Psoas muscle (tissue), 8 donors: ENCODE measurements at places on chromosomes 6 and 20.

GRCh38 chr6:154471609-154472362 is 38.7 kb downstream of the CNKSR3 start:
- no peak for DNase-seq

DNA sequence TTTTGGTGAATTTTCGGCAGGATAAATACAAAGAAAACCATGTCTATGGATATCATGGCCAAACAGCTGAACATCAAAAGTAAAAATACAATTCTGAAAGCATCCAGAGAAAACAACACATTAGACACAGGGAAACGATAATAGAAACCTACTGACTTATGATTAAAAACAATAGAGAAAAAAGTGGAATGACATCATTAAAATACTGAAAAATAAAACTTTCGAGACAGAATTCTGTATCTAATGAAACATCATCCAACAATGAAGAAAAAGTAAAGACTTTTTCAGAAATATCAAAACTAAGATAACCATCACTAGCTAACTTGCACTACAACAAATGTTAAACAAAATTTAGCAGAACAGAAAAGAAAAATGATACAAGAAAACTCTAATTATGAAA is 384.6 kb upstream of the RUNX2 start:
- DNase-seq, result no peak

DNA sequence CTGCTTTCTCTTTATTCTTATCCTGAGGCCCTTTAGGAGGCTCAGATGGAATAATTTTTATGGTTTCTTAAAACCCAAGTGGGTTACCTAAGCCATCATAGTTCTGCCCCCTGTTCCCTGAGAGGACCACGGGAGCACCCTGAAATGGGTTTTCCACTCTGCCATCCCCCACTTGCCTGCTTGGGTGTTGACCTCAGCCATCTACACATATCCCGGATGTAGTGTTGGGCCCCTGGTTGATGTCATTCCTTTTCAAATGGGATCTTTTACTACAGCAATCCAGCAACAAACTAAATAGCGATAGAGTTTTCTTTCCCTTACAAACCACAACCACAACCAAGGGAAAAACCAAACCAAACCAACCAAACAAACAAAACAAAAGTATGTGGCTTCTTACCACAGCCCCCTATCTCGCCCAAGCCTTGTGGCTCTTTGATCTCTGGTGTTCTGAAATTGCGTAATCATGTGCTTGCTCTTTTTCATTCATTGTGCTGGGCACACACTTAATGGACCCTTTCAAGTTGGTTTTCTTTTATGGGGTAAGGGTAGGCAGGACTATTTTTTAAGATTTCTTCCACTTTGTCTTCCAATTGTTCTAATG is 154.9 kb downstream of the ESR1 start:
- no peak for DNase-seq

DNA sequence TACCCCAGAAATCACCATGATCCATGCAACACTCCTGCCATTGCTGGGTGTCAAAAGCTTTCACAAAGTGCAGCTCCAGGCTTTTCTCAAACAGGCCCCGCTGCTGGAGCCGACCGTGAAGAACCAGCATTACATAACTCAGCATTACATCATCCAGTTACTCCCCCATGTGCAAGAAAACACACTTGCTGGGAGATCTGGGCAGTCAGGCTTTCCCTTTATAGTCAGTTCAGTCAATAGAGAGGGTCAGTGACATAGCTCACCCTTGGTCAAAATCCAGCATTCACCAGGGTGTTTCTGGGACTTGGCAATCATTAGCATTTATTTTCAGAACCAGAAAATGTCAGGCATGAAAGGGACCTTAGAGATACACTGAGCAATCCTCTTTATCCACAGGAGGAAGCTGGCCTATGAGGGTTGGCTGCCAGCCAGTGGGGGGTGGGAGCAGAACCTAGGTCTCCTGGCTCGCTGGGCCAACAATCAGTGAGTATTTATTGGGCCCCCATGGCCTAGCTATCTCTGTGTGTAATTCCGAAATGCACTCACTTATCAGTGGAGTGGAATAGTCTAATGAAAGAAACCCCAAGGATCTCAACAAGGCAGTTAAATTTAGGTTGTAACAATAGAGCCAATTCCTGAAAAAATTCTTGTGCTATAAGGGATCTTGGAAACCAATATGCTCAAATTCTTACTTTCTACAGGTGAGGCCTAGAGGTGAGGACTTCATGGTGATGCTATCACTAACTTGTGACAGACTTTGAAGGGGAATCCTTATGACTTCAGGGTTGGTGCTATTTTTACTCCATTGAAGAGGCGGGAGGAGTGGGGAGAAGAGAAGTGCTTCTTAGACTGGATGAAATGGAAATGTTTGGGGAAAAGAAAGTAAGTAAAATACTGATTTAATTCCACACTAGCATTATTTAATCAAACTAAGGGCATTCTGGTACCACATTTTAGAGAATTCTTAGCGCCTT is 54.6 kb downstream of the LYRM4 start:
- peak; percentile 30 for DNase-seq

- no peak for DNase-seq
Observed at GRCh38 chr6:136955123-136955522, 33.0 kb downstream of the SLC35D3 start.

GRCh38 chr6:40555092-40555491 is 32.1 kb downstream of the LRFN2 start:
- DNase-seq, result no peak

- no peak for DNase-seq
Observed at GRCh38 chr6:51926125-51926524, 161.3 kb downstream of the PKHD1 start.

- peak; percentile 75 for DNase-seq
Observed at GRCh38 chr6:155026022-155026705, 31.0 kb downstream of the TIAM2 start.

DNA sequence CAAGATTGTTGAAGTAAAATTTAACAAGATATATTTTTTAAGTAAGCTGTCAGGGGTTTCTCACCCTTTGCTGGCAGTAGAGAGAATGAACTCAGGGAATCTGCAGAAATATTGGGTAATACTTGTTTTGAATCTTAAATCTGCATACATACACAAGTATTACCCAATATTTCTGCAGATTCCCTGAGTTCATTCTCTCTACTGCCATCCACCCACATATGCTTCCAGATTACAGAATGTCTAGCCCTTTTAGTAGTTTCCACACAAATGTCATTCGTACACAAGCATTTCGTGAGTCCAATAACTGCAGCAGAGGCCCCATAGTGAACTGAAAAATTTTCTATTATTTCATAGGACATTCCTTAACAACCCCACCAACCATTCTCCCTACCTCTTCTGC is 69.6 kb upstream of the TNFRSF21 start:
- DNase-seq, result no peak

DNA sequence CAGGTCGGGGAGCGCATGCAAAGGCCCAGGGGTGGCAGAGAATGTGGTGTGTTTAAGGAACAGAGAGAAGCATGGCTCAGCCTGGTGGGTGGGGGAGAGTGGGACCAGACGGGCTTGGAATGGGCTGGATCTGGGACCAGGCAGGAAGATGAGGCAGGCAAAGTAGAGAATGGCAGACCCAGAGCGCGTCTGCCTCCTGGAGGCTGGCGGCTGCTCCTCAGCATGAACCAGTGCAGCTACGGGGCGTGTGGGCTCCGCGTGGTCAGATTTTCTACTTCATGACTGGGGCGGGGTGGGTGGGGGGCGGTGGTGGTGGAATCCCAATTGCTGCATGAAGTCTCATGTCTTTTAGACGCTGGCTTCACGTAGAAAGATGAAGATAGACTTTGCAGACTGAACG is 135.6 kb downstream of the TFAP2C start:
- no peak for DNase-seq

DNA sequence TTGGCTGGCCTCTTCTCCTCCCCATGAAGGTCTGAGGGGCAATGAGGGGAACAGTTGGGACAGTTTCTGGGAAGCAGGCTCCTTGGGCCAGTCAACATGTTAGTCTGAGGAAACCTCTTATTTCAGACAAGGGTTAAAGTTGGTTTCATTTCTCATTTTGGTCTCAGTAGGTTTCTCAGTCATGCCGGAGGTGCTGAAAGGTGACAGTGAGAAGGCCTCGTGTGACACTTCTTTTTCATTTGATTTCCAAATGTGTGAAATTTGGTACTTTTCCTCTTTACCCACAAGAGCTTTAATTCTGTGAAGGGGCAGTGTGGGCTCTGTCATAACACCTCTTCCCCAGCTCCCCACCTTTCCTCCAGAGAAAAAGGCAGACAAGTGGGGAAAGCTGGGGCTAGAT is 7.5 kb upstream of the GLP1R start:
- DNase-seq, result no peak

DNA sequence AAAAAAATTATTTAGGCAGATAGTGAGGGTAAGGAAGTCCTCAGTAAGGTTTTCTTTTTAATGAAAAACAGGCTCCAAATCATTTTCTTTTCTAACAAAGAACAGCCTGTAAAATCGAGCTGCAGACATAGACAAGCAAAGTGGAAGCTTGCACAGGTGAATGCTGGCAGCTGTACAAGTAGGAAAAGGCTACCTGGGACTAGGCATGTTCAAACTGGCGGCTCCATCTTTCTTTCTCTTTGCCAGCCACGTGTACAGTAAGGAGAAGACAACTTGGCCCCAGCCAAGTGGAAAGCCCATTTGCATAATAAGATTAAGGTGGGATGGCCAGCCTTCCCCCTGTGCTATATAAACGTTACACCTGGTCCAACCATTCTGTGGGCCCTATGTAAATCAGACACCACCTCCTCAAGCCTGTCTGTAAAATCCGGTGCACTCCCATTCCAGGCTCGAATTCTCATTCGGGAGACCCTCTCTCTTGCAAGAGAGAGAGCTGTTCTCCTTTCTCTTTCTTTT is 27.0 kb upstream of the SLC2A12 start:
- DNase-seq, result no peak

GRCh38 chr6:16270178-16270794 is 31.9 kb downstream of the GMPR start:
- DNase-seq, result no peak

DNA sequence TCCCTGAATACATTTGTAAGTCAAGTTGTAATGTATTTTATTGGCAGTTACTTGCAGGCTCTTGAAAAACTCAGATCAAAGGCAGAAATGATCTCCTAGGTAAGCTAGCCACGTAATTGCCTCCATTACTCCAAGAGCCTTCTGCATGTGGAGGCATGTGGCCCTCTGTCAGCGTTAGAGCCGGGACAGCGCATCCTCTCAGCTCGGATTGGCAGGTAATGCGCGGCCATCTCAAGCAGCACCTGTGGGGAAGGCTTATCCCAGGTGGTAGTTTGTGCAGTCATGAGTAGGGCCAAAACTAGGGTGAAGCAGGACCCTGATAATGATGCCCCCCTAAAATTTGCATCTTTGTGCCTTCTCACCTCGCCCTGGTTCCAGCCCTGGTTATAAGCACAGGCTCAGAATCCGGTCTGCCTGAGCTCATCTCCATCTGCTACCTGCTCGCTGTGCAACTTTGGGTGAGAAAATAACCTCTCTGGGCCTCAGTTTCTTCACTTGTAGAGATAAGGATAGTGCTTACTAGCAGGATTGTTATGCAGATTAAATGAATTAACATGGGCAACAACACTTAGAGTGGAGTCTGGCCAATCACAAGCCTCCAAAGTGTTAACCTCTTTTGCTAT is 157.5 kb upstream of the PMEPA1 start:
- DNase-seq, result no peak

DNA sequence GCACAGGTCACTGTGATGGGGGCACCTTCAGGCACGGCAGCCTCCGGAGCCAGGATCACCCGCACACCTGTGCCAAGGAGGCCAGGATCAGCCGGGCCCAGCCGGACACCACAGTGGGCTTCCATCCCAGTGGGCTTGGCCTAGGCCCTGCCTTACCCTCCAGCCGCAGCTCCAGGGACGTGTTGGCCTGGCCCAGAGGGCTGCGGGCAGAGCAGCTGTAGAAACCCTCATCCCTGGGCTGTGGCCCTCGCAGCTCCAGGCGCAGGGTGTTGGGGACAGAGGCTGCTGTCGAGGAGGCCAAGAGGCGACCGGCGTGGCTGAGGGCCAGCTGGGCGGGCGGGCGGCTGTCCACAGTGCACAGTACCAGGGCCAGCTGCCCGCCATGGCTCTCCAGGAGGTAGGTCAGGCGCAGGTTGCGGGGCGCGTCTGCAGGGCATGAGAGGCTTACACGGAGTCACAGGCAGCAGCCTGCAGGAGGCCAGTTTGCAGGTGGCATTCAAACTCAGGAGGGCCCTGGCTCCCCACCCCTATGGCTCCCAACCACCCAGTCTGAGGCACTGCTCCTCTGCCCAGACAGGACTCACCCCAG is 11.0 kb upstream of the ADAM33 start:
- DNase-seq, result no peak

- DNase-seq, result no peak
Observed at GRCh38 chr6:45864651-45865050, 151.0 kb downstream of the CLIC5 start.

- DNase-seq, result no peak
Observed at GRCh38 chr6:56764081-56764566, 121.4 kb upstream of the DST start.

- no peak for DNase-seq
Observed at GRCh38 chr20:44632103-44632752, 19.3 kb downstream of the ADA start.

- DNase-seq, result no peak
Observed at GRCh38 chr6:54238396-54238795, 69.8 kb upstream of the TINAG start.

DNA sequence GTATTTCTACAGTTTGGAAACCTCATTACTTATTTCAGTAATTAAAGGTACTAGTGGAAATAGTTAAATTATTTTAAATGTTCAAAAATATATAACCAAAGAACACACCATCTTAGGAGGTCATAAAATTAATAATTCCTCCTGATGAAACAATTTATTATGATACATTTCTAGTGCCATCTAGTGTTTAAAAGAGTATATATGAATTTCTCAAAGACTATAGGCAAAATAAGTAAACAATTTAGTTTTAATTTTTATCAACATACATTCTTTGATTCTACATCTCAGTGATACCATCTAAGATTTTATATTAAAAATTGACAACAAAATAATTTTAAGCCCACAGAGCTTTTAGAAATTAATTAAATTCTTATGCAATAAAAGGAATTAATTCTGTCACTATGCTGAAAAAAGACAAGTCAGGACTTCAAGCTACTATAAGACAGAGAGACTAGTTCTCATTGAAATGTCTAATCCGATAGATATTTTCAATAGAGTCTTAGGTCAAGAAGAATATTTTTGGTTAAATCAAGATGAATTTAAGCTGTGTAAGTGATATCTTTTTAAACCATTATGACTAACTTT is 107.8 kb upstream of the RNF217 start:
- no peak for DNase-seq

- no peak for DNase-seq
Observed at GRCh38 chr6:113595911-113596376, 261.2 kb upstream of the MARCKS start.

DNA sequence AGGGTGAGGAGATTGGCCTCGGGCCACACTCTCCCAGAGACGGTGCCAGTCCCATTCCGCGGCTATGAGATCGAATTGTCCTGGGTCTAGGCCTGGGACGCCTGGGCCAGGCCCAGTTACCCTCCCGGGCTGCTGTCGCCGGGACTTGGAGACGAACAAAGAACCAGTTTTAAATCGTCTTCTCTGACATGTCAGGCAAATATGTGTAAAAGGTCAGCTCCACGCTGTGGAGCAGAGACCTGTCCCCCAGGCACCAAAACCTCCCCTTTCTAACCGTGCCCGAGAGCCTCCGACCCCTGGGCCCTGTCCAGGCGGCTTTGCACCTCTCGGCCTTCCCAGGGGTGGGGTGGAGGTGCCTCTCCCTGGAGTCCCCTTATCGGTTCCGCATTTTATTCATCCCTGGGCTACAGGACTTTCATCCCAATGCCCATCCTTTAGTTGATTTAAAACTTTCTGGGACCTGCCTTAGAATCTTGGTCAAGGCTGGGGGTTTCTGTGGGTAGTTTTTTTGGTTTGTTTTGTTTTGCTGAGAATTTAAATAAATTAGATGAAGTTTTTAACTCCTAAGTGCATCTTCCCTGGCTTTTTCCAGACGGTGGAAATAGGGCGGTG is 5.8 kb upstream of the TFAP2A start:
- no peak for DNase-seq
